Urinary bladder (tissue), 4 donors: ENCODE measurements at places on chromosomes 7 and 10. TPM values are rescaled to one million over a fixed set of nuclear protein-coding genes. Genes with fewer than 3 reads are reported as not detected.

MYL10 gene
- total RNA-seq: 0.63 TPM

TDRD1 gene
- 0.53 TPM for total RNA-seq

FLNC gene
- total RNA-seq: 136 TPM

EXOC6 gene
- 43.7 TPM for total RNA-seq

RTKN2 gene
- 12.2 TPM for total RNA-seq

VKORC1L1 gene
- total RNA-seq: 24.0 TPM

- DNase-seq: no peak
These were observed 128.7 kb upstream of the HABP2 start for GRCh38 chr10:113423981-113424721.

- no peak for DNase-seq
These were observed 4.9 kb upstream of the SH2B2 start for GRCh38 chr7:102281785-102282184.

DNA sequence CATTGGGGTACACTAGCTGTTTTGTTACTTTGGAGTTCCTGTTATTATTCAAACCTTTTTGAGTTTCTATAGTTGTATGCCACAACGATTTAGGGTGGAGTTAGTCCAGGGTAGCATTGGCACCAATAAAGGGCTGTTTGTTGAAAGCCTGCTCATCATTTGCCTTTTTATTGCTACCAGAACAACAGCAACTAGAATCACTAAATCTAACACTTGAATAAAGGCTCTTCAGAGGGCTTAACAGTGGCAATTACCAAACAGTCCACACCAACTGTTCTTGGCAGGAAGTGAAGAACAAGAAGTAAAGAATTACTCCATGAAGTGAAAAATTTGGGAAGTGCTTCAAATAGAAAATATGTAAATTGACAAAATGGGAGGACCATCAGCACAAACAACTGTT lies 621.4 kb downstream of the PHTF2 start:
- no peak for DNase-seq

DNA sequence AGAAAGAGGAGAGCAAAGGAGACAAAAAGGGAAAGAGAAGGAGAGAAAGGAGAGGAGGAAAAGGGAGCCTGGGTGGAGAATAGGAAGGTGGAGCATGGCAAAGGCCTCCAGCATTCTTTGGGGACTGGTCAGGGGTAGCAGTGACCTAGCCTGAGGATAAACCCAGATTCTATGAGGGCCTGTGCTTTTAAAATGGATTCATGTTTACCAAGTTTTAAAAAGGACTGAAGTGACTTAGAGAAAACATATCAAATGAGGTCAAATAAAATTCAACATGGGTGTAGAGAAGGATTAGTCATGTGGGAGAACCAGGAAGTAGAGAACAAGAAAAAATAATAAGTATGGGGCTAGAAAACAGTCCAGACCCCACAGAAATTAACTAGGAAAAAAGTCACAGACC lies 20.7 kb downstream of the CREB3L2 start:
- DNase-seq: no peak

- DNase-seq: no peak
These were observed 5.3 kb upstream of the CUZD1 start for GRCh38 chr10:122850705-122851640.

DNA sequence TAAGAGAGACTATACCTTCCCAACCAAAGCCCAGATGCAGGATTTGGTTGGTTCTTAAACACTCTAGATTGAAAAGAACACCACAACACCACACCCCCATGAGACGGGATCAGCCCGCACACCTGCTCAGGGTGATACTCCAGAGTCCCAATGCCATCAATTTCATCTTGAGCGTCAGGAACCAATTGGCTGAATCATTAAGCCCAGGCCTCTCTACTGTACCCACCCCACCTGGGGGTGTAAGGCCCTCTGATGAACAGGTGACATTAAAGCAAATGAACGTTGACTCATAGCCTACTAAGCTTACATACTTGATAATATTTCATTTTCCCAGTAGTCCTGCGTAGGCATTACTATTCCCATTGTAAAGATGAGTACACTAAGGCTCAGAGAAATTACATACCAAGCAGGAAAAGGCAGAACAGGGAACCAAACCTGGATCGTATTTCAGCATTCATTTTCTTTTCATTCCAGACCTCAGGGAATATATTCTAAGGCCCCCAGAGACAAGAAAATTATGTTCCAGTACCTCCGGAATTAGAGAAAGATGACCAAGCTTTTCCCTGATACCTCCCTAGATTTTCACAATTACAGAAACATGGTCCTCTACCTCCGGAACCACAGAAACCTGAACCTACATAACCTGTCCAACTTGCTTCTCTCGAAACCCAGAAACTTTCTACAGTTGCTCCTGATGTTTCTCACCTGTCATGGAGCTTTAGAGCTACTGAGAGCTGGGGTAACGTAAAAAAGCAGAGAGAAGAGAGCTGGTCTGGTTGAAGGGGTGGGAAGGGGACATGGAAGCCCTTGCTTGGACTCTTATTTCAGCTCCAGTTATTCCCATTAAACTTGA lies 43.1 kb upstream of the KDM7A start:
- DNase-seq: no peak

DNA sequence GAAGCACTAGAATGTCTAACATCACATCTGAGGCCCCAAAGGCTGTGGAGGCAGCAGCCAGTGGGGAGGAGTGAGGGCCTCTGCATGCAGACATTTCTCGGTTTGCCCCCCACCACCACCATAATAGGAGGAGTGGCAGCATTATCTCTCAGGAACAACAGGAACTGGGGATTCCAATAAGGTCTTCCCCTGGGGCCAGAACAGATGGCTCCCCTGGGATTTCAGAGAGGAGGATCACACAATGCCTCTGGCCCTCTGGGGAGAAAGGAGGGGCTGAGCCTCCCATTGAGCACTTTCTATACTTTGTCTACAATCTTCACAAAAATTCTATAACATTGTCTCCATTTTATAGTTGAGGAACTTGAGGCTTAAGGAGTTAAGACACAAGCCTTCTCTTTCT lies 61.1 kb downstream of the GRID1 start:
- DNase-seq: no peak

- DNase-seq: no peak
These were observed 45.5 kb downstream of the STK17A start for GRCh38 chr7:43628431-43628830.

GRCh38 chr7:149031353-149031910 lies 3.1 kb upstream of the PDIA4 start:
- DNase-seq: no peak

GRCh38 chr7:16636555-16637101 lies 8.9 kb downstream of the ANKMY2 start:
- no peak for DNase-seq

GRCh38 chr10:31140716-31141115 lies 109.1 kb upstream of the ZNF438 start:
- no peak for DNase-seq

GRCh38 chr10:28806951-28807759 lies 129.8 kb downstream of the BAMBI start:
- DNase-seq: peak; percentile 50

DNA sequence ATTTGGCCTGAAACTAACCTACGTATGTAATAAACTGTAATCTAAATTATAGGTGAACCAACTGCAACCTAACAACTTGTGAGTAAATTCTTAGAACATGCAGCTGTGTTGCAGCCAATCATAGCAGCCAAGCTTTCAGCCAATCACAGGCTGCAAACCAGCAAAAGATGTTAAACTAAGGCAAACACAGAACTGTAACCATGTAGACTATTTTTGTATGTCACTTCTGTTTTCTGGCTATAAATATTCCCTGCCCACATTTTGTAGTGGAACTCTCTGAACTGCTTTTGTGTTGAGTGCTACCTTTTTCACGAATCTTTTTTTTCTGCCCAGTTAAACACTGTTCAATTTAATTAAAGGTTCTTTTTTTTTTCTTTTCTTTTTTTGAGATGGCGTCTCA lies 28.2 kb upstream of the ZPBP start:
- no peak for DNase-seq

- no peak for DNase-seq
These were observed 171.1 kb downstream of the GRM3 start for GRCh38 chr7:86814661-86815379.

DNA sequence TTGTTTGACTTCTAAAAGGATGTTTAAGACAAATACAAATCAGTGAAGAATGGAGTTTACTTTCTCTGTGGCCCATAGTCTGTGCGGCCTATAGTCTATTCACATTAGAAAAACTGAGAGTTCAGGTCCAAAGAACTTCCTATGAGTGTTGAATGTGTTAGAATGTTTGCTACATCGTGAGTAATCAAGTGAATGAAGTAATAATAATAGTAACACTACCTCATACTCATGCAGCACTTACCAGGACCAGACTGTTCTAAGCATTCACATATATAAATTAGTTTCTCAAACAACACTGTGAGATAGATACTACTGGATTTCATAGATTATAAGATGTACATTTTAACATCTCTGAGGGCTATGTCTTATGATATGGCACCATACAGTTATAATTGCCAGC lies 70.4 kb downstream of the RALA start:
- no peak for DNase-seq

DNA sequence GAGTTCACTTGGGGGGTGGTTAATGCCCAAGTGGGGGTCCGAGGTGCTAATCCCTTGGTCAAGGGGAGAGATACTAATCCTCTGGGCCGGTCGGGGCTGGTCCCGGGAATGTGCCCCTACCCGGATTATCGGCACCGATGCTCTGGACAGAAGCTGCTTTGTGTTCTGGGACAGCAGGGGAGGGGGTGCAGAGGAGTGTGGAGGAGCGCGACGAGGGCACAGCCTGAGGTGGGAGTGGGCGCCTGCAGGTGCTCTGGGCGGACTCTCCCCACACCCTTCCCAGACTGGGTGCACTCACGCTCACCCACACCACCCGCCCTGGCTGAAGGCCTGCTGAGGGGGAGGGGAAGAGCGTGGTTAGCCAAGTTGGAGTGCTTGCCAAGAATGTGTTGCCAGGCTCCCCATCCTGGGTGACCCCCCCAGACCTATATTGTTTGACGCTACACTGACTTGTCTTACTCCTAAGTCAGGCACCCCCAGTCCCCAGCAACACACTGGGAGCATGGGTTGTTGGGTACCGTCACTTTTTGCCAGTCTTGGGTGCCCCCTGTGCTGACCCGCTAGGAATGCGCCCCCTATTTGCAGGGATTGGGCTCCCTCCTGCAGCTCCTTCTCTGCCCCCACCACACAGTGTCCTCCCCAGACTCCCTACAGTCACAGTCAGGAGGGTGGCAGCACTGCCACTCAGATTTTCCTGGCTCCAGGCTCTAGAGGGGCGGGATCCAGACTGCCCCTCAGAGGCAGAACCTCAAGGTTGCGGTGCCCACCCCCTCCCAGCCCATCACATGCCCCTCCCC lies 1.2 kb downstream of the SLC4A2 start:
- no peak for DNase-seq

GRCh38 chr10:104574427-104574826 lies 66.7 kb upstream of the SORCS3 start:
- DNase-seq: no peak

- DNase-seq: no peak
These were observed 33.4 kb upstream of the WDFY4 start for GRCh38 chr10:48651293-48651692.

DNA sequence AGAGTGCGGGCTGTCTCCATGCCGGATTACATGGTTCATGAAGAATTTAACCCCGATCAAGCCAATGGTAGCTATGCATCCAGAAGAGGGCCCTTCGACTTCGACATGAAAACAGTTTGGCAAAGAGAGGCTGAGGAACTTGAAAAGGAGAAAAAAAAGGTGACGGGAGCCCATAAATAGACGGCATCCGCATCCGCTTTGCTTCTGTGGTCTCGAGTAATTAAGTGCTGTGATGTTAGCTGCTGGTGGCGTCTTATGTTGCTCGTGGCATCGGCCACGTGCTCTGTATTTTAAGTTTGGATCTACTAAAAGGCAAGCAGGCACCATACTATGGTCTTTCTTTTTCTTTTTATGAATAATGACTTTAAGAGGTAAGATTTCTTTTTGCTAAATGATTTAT lies 11.1 kb downstream of the C7orf57 start:
- no peak for DNase-seq

DNA sequence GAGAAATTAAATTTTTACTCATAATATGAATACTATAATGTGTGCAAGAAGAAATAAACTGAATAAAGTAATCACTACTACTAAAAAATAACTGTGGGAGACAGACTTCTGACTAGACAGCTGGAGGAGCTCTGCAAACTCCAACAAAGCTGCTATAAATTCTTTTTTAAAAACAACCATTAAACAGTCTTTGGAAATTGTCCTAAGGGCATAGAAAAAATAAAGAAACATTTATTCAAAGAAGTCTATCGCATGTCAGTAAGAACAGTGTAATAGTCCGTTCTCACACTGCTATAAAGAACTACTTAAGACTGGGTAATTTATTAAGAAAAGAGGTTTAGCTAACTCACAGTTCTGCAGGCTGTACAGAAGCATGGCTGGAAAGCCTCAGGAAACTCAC lies 56.0 kb downstream of the ZPBP start:
- peak; percentile 3 for DNase-seq

GRCh38 chr7:21671859-21672258 lies 129.0 kb downstream of the DNAH11 start:
- DNase-seq: no peak
